ENCODE measurements at places on chromosomes 6 and 20. TPM values are rescaled to one million over a fixed set of nuclear protein-coding genes. Genes with fewer than 3 reads are reported as not detected.

GRCh38 chr6:123430970-123431369 is 205.8 kb downstream of the TRDN start:
- H3K27me3 ChIP-seq: no peaks in the 10 kb centered on the region
- DNase-seq: no peak
- no peaks in the 10 kb centered on the region for H3K36me3 ChIP-seq
- no peaks in the 10 kb centered on the region for H3K4me1 ChIP-seq
- H3K27ac ChIP-seq: no peak overlapping the region

GRCh38 chr6:28134716-28135115 is 7.0 kb upstream of the ZKSCAN8 start:
- no peak overlapping the region for H3K4me3 ChIP-seq
- peaks cover 16% of the 10 kb centered on the region for H3K27me3 ChIP-seq
- peaks cover 8% of the 10 kb centered on the region for H3K36me3 ChIP-seq
- peak overlapping the region; percentile 57 for H3K27ac ChIP-seq

GRCh38 chr20:48783533-48784272 is 44.1 kb downstream of the PREX1 start:
- peaks cover 6% of the 10 kb centered on the region for H3K4me1 ChIP-seq
- H3K27ac ChIP-seq: no peak overlapping the region
- no peaks in the 10 kb centered on the region for H3K27me3 ChIP-seq
- DNase-seq: no peak
- H3K36me3 ChIP-seq: peaks cover 10% of the 10 kb centered on the region

GRCh38 chr20:41513829-41514228 is 104.3 kb downstream of the CHD6 start:
- DNase-seq: no peak
- no peak overlapping the region for H3K27ac ChIP-seq
- no peaks in the 10 kb centered on the region for H3K27me3 ChIP-seq
- peaks cover 50% of the 10 kb centered on the region for H3K4me1 ChIP-seq
- no peak overlapping the region for H3K4me3 ChIP-seq
- H3K36me3 ChIP-seq: peaks cover 24% of the 10 kb centered on the region

DNA sequence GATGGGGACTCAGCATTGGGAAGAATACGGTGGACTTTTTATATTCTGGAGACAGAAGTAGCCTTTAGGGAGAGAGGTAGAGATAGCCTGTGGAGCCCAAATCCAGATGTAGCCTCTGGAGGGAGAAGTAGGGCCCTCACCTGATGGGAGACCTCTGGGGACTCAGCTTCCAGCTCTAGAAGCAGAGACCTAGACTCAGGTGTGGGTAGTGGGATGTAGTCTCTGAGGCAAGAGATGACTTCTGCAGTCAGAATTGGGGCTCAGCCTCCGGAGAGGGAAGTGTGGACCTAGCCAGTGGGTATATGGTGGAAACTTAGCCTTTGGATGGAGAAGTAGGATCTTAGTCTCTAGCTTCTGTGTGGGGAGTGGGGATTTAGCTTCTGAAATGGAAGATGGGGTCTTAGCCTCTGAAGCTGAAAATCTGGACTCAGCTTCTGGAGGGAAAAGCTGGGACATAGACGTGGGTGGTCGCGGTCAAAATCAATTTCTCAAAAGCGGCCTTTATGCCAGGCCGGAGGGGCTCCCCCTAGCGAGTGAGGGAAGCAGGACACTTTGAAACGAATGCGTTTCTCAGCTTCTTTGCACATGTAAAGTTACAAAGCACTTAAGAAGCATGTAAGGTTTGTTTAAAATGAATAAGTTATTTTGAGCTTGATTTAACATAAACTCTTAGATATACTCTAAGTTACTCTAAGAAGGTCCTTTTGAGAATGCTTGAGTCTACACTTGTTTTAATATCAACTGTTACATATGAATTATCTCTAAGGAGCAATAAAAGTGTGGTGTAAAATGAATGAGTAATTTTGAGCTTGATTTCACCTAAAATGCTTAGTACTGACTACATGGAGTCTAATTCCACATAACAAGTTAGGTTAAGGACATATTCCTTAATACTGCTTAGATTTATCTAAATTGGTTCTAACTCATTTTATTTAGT is 12.9 kb upstream of the ZNF343 start:
- DNase-seq: peak; percentile 64
- no peak overlapping the region for H3K27ac ChIP-seq
- peaks cover 80% of the 10 kb centered on the region for H3K27me3 ChIP-seq
- H3K4me1 ChIP-seq: peaks cover 3% of the 10 kb centered on the region
- H3K4me3 ChIP-seq: no peak overlapping the region

- no peak overlapping the region for H3K4me3 ChIP-seq
- no peak for DNase-seq
- no peaks in the 10 kb centered on the region for H3K27me3 ChIP-seq
Measured at GRCh38 chr6:42428326-42429041, 23.2 kb downstream of the TRERF1 start.

GRCh38 chr6:100173211-100173610 is 179.2 kb upstream of the MCHR2 start:
- no peaks in the 10 kb centered on the region for H3K36me3 ChIP-seq
- DNase-seq: no peak
- H3K27ac ChIP-seq: no peak overlapping the region
- peaks cover 10% of the 10 kb centered on the region for H3K27me3 ChIP-seq

Gene SLC22A2
- total RNA-seq: 0.44 TPM
